ENCODE measurements at places on chromosomes 3 and 15. TPM values are rescaled to one million over a fixed set of nuclear protein-coding genes. Genes with fewer than 3 reads are reported as not detected.

- DNase-seq: peak; percentile 79
Measured at GRCh38 chr3:151925419-151925818, 52.0 kb downstream of the SUCNR1 start.

DNA sequence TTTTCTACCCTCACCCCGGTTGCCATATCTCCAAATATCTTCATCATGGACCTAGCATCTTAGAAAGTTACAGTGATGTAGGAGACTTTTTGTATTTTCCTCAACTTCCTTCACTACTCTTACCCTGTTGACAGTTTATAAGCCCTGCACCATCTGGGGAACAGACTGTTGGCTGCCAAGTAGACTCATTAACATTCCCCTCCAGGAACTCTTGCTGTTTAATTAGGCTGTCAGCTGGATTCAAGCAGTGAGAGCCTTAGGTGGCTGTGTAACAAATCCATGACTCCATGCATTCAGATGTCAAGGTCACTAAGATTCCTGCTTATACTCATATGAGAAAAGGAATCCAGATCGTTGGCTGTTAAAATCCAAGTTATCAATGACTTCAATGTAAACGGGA is 198.3 kb downstream of the NAALADL2 start:
- DNase-seq: no peak

Gene ADAMTS7
- 0.18 TPM for total RNA-seq

Gene GHSR
- not detected for total RNA-seq

Measured in activated CD8-positive, alpha-beta memory T cell treated with anti-CD3 and anti-CD28 coated beads, Interleukin-2, amount 10 ng/mL, durations not matched to agents 7 days and 5 days (primary cell).